ENCODE measurements at places on chromosomes 11 and 22. TPM values are rescaled to one million over a fixed set of nuclear protein-coding genes. Genes with fewer than 3 reads are reported as not detected.

Gene POU2AF3
- polyA plus RNA-seq: 9.7 TPM

Gene PARVG
- 1.9 TPM for polyA plus RNA-seq

Gene MS4A18
- not detected for polyA plus RNA-seq

Gene GNAZ
- polyA plus RNA-seq: 5.9 TPM

Gene ABCC8
- polyA plus RNA-seq: 1.7 TPM

Gene ARHGAP20
- polyA plus RNA-seq: 4.9 TPM

Gene RFPL1
- 1.6 TPM for polyA plus RNA-seq

Gene HTR3B
- 0.19 TPM for polyA plus RNA-seq

Gene CRYBB3
- polyA plus RNA-seq: 0.31 TPM

- no peak for DNase-seq
These were observed 523.6 kb upstream of the LUZP2 start for GRCh38 chr11:23973244-23973643.

GRCh38 chr11:30786256-30787110 lies 200.3 kb upstream of the MPPED2 start:
- DNase-seq: peak; percentile 66

- DNase-seq: no peak
These were observed 47.8 kb downstream of the CD6 start for GRCh38 chr11:61019037-61019831.

DNA sequence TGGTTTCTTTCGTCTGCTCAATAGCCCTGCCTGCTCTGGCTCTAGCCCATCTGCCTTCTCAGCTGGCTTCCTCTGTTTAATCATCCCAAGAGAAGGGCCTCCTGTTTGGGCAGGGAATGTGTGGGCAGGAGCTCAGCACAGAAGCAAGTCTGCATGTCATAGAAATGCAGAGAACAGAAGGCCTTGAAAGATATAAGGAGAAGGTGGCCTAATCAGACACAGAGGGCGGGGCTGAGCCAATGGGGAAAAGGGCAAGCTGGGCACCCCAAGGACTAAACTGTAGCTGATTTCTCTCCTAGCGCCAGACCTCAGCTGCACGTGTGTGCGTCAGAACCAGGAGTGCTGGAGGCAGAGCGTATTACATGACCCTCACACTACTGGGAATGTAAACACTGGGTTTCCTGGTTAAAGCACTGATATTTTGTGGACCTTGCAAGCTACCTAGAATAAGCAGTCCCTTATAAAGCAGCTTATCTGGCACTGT lies 7.6 kb upstream of the CCKBR start:
- no peak for DNase-seq

DNA sequence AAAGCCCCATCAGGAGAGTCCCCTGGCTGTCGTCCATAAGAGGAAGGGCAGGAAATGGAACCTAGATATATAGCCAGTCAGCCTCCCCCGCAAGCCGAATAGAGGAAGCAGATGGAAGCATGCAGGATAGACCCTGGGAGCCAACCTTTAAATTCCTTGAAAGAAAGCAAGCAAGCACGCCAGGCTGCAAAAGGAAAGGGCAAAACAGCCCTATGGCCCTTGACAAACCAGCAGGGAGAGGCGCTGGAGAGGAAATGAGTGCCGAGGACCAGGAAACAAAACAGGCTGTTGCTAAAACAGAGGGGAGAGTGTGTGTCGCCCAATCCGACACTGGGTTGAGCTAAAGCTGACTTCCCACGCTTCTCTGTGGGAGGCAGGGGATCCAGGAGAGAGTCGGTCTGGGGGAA lies 203.5 kb upstream of the MTNR1B start:
- peak; percentile 87 for DNase-seq

- DNase-seq: peak; percentile 62
These were observed 120.6 kb upstream of the LMO1 start for GRCh38 chr11:8384199-8384821.

- no peak for DNase-seq
These were observed 70.7 kb upstream of the CCDC179 start for GRCh38 chr11:22930816-22931594.

DNA sequence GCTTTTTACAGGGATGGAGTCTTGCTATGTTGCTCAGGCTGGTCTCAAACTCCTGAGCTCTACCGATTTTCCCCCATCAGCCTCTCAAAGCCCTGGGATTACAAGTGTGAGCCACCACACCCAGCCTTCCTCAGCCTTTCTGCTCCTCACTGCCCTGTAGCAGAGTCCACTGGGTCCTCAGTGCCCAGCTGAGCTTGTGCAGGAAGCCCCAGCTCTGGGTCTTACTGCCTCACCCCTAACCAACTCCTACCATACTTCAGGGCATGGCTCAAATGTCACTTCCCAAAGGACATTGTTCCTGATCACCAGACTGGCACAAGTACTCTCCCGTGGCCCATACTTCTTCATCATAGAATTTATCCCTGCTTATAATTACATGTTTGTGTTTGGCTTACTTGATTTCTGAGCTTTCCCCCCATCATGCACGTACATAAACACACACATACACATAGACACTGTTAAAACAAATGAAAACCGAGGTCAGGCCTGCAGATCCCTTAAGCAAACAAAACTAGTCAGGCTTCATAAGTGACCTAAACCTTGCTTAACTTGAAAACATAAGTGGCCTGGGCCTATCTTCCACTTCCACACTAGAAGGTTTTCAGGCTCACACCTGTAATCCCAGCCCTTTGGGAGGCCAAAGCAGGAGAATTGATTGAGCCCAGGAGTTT lies 14.0 kb upstream of the SLC43A3 start:
- DNase-seq: no peak

- no peak for DNase-seq
These were observed 18.4 kb downstream of the TECTA start for GRCh38 chr11:121119440-121119839.

GRCh38 chr11:3614742-3615171 lies 27.0 kb downstream of the ART5 start:
- no peak for DNase-seq

DNA sequence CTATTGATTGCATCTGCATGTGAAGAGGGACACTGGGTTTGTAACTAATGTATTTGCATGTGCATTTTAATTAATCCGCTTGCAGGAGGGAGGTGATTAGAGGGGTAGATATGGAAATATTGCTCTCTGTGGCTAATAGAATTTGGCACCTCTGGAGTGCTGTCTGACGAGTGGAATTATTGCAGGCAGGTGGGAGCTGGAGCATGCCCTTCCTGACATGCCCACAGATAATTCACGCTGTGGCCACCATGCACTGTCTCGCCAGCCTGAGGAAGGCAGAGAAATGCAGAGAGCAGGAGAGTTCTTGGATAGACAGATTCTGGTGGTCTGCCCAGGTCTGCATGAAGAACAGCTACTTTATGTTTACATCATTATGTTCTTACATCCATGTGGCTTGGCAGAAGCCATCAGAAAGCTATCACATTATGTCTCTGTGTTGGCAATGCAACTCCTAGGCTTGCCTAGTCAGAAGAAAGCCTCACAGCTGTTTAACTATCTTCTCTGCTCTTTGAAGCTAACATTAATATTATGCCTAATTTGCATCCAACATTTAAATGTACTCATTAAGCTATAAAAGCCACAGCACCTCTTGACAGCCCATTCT lies 89.4 kb upstream of the DRD2 start:
- DNase-seq: no peak

- peak; percentile 72 for DNase-seq
These were observed 47.0 kb upstream of the SUSD2 start for GRCh38 chr22:24134090-24134846.

DNA sequence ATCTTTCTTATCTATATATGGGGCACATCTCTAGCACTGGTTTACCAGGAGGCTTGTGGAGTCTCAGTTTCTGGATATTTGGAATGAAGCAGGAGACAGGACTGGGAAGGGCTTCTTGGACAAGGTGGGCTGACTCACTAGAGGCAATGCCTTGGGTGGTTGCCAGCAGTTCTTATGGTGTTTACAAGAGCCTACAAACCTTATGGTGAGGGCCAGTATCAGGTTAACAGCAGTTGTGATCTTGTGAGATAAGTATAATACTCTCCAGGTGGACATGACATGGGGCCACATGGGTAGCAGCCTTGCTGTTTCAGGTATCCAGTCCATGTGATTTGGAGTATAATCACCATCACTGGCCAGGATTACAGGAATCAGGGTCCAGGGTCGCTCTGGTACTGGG lies 10.2 kb downstream of the FUT4 start:
- DNase-seq: no peak

DNA sequence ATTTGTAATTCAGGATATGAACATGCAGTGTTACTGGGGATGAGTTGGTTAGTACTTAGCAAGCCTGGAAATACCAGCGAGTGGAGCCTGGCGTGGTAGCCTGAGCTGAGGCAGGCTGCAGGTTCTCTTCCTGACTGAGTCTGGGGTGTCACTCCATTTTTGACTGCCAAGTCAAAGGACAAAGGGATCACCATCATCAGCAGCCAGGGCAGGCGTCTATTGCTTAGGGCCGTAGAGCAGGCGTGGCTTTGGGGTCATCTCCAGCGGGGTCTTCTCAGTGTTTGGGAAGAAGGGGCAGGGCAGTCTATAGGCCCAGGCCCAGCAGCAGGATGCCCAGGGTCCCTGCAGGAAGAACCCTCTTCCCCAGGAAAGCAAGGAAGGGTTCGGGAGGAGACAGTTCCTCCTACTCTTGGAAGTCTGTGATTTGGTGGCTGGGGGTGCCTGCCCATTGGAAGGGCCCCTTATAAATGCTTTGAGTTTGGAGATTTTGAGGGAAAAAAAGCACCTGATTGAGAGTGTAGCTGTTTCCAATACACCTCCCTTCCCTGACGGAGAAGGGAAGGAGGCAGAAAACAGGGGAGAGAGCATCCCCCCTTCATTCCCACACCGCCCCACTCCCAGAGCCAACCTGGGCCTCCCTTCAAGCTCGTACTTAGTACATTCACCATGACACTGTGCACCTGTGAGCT lies 51.5 kb upstream of the SPATA19 start:
- no peak for DNase-seq

DNA sequence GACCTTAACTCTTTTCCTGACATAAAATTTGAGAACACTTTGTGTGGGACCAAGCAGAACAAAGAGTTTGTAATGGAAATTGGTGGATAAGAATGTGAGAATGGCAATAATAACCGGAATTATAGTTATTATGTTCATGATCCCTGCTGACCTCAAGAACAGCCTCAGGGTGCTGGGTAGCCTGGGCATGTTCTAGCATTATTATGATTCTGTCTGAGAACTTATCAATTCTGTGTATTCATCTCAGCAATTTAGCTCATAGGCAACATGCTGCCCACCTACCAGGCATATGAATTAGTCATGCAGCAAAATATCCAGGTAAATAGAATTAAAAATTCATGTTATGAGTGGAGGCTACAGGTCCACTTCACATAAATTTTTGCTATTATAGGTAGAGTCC lies 61.9 kb downstream of the CTSC start:
- DNase-seq: no peak

- DNase-seq: peak; percentile 47
These were observed 25.1 kb upstream of the RELT start for GRCh38 chr11:73350908-73351636.

DNA sequence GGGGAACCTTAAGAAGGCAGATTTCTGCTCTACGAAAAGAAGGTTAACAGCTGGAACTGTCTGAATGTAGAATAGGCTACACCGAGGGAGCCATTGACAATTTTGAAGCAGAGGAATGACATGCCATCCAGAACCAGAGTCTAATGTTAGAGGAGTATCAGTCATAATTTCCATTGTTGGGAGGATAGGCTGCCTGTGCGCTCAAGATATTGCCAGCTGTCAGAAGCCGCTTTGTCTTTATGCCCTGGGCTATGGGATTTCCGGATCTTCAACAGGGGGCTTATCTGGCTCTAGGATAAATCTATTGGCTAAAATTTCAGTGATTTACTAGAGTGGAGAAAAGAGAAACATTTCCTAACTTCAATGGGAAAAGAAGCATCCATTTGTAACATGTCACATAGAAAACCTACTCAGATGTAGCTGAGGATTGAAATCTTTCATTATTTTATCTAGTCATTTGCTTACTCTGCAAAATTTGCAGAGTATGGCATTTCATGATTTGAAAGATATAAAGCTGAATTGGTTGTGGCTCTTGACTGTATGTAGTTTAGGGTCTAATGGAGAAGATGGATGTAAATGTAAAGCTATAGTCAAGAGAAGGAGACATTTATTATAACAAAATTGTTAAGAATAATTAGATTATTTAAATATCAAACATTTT lies 78.9 kb downstream of the ANO3 start:
- no peak for DNase-seq

GRCh38 chr11:117875382-117876058 lies 938 bp downstream of the FXYD6 start:
- no peak for DNase-seq

DNA sequence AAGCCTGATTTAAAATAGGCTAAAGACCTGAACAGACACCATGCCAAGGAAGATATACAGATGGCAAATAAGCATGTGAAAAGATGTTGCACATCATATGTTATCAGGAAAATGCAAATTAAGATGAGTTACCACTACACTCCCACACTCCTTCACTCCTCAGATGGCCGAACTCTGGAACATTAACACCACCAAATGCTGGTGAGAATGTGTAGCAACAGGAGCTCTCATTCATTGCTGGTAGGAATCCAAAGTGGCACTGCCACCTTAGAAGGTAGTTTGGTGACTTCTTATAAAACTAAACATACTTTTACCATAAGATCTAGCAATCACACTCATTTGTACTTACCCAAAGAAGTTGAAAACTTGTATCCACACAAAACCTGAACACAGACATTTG lies 2047.3 kb downstream of the LRRC4C start:
- DNase-seq: no peak

DNA sequence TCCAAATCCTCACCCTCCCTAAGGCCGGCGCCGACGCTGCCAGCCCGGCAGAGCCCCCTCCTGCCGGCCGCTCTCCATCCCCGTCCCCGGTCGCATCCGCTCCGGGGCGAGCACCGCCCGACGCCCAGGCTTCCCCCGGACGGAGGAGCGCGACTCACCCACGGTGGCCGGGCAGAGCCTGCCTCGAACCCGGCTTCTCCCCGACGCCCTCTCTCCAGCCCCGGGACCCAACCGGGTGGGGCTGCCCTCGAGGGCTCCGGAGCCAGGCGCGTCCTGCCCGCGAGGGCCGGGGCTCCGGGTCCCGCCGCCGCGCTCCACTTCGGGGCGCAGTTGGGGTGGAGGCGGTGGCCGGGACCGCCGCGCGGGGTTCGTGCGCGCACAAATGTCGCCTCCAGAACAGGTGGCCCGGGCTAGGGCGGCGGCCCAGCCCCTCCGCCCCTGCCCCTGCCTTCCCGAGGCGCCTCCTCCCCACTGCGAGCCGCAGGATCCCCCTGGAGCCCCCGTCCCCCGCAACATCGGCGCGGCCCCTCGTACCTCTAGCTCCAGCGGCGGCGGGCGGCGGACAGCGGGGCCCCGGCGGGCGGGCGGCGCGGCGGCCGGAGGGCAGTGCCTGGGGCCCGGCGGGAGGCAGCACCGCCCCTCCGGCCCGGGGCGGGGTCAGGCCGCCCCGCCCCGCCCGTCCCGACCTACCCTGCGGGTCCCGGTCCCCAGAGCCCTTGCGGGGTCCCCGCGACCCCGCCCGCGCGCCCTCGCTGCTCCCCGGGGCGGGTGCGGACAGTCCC lies at the start of gene A4GALT:
TSS of gene A4GALT (minus strand) at position 608 of the 782 bp plus-strand sequence. CDS start 26,919 bp downstream, outside the sequence.
- no peak for DNase-seq

All from renal pelvis (tissue), 12 donors.